ENCODE measurements at places on chromosomes 12 and 14. TPM values are rescaled to one million over a fixed set of nuclear protein-coding genes. Genes with fewer than 3 reads are reported as not detected.

The SLC4A8 gene
- total RNA-seq, result 4.9 TPM

The THTPA gene
- total RNA-seq, result 15.7 TPM

The SLC2A14 gene
- total RNA-seq, result not detected

The WNT1 gene
- total RNA-seq, result not detected

The PRPF40B gene
- total RNA-seq, result 8.8 TPM

The DNAJC22 gene
- 2.0 TPM for total RNA-seq
